ENCODE measurements at places on chromosomes 7 and 10.

DNA sequence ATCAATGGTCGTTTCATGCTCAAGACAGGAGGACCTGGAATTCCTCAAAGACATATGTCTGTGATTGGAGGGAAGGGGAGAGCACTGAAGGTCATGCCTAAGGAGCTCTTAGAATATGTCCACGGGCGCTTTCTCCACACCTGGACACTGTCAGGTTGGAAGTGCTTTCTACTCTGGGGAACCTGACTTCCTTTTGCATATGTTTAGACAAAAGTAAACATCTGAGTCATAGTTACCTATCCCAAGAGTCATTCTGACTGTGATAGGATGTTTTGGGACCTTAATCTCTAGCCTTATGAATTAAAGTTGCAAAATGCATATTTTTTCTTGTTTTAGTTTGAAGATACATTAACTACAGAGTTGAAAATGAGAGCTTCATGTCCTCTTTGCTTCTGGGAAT is 251.7 kb downstream of the KLF6 start:
- DNase-seq: no peak

GRCh38 chr7:129149511-129149910 is 5.0 kb downstream of the TSPAN33 start:
- no peak for DNase-seq

DNA sequence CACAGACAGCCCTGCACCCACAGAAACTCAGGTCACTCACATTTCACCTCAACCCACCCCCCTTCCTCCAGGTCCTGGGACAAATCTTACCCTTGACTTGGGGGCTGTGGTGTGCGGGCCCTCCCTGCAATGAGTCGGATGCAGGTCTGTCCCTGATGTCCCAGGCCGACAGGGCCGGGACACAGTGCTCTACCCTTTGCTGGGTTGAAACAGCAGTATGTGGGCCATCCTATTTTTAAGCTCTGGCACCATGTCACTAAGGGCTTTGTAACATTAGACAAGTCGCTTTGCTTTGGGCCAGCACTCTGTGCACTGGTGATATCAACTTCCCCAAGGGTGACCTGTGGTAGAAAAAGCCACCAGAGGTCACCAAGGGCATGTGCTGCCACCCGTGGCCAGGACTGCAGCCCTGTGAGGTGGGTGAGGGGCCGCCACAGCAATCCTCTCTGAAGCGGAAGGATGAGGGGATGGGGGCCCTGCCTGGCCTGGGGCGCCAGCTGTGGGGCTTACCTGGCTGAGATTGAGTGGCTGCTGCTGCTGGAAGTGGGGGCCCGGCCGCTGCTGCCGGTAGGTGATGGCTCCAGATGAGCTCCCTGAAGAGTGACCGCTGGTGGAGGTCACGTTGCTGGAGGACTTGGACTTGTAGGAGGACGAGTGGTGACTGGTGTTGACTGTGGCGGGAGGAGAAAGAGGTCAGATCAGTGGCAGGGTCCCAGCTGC is 51.3 kb downstream of the CLEC2L start:
- no peak for DNase-seq

DNA sequence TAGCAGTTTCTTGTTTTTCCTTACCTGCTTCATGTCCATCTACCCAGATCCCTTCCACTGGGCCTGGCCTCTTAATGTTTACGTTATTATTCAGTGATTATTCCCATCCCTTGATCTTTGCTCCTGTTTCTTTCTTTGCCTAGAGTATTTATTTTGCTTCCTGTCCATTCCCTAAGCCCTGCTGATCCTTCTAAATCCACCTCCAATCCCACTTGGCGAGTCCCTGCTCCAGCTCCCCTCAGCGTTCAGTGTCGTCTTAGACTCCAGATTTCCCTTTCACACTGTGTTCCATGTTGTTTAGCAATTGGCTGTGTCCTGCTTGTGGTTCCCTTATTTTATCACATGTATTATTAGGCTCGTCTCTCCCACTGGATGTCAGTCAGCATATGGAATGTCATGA is 7.3 kb downstream of the PPP2R2D start:
- no peak for DNase-seq

DNA sequence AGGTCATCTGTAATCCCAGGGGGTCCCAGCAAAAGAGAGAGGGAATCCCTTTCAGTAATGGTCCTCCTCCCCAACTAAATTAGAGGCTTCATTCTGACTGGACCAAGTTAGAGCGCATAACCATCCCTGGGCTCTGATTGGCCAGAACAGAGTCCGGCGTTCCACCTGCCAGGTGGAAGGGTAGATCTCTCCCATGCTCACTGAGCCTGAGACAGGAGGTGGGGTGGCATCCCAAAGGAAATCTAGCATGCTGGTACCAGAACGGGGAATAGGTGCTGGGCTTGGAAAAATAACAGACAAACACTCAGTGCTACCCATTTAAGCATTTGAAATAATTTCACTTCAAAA is 21.0 kb upstream of the TSPAN33 start:
- DNase-seq: no peak

DNA sequence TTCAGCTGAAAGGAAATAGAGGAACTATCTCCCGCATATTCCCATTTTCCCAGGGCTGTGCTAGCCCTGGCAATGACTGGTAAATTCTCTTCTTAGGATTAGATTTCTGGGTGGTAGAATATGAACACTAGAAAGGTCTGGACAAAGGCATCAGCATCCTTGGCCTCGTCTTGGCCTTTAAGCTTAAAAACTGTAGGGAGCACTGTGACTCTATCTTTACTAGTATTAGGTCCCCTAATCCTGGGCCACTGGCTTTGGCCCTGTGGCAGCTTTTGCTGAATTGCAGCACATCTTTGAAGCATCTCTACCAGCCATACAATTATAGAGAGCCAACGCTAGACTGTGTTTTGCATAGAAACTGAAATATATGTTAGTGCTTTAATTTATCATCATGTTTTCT is 41.5 kb upstream of the EBLN1 start:
- no peak for DNase-seq

- peak; percentile 56 for DNase-seq
These were observed 111.3 kb upstream of the CARD11 start for GRCh38 chr7:3154881-3155494.

DNA sequence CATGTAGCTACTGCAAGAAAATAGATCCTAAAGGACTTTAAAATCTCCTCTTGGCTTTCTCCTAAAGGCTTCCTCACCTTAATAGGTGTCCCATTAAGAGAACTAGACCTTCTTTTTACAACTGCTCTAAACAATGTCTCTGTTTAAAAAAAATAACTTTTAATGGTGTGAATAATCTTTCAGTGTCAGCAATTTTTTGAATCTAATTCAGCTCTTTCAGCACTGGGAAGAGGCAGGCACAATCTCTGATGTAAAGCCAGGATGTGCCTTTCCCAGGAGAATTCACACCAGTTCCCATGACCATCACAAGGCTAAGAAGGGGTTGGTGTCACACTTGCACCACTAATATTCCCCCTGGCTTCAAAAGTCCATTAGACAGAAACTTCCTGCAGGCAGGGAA is 254.6 kb downstream of the XPNPEP1 start:
- no peak for DNase-seq

- DNase-seq: no peak
These were observed 48.2 kb upstream of the LAMB4 start for GRCh38 chr7:108178398-108178797.

DNA sequence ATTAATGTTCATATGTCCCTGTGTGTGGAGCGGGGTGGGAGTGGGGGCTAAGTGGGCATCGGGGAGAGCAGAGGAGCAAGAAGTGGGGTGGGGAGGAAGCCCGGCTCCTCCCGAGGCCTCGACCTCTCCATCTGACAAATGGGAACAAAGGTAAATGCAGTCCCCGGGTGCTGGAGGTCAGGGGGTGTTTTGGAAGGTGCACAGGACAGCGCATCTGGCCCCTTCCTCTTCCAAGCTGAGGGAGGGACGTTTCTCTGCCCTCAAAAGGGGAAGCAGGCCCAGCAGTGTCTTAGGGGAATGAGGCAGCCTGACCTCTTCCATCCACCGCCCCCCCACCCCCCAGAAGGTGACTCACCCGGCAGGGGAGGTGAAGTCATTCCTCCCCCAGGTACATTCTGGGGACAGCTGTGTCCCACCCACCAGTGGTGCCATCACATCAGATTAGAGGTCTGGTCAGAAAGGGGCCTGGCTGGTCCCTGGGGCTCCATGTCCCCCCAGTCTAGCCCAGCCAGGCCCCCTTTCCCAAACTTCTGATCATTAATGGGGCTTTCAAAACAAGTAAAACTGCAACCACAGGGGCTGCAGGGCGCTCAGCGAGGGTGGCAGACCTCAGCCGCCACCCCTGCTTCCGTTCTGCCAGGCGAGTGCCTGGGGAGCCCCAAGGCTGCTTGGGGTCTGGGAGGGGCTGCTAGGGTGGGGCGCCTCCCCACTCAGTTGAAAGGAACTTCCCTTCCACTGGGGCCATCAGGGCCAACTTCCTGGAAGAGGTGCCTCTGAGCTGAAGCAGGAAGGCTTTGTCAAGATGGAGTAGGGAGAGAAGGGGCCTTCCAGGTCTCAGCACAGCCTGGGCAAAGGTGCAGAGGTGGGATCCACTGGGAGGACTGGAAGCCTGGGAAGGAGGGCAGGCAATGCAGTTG is 10.8 kb downstream of the LFNG start:
- DNase-seq: no peak

DNA sequence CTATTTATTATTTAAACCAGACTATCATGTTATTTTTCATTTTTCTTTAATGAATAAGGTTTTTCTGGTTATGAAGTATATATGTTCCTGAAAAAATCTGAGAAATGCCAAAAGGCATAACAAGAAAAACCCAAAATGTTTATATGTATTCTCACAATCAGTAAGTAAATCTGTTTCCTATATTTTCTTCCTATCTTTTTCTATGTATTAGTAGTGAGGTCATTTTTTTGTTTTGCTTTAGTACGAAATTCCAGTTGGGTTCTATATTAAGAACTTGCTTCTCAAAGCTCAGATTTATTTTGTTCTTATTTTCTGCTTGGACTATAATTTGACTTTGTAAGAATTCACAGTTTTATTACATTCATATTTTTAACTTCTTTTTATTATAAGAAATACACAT is 287.5 kb upstream of the NFE2L3 start:
- DNase-seq: no peak

GRCh38 chr10:79399223-79399831 is 46.1 kb downstream of the ZCCHC24 start:
- peak; percentile 94 for DNase-seq

DNA sequence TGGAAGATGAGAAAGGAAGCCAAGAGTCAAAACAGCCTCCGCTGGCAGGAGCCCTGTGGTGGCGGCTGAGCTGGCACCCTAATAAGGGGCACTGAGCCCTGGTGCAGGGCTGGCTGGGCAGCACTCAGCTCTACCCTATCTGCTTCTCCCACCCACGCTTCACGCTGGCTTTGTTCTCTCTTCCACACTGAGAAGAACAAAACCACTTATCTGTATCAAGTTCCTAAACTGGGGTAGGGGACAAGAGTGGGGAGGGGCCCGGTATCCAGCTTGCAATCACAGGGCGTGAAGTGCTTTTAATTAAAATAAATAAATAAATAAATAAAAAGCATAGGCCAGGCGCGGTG is 52.1 kb downstream of the FAM53B start:
- no peak for DNase-seq

DNA sequence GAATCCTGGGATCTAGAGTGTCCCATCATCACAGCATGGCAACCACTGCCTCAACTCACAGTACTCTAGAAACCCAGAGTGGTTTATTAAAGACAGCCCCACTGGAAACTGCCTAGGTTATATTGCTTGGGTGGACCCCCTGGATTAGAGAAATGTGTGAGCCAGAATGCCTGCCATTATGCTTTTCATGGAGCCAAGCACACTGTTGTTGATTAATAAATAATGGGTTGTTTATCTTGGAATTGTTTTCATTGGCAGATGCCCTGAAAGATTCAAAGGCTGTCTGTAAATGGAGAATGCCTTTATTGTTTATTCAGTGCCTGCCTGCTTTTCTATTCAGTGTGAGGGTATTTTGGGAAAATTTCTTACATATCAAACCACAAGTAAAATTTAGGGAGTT is 52.1 kb downstream of the GNAI1 start:
- DNase-seq: no peak

DNA sequence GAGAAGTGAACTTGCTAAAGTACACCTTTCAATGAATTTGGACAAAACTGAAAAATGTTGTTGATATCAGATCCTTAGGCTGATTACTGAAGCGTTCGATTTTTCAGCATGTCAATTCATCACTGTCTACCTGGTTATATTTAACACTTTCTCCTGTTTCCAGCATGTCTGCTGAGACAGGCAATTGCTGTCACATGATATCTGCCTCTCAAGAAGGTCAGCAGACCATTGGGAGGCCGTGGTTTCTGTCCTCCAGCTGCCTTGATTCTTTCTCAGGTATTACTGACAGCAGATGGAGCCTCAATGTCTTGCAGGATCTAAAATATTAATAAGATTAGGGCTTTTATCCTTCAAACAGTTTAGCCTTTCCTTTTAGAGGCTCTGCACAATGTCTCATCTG is 127.5 kb downstream of the SNX10 start:
- no peak for DNase-seq

DNA sequence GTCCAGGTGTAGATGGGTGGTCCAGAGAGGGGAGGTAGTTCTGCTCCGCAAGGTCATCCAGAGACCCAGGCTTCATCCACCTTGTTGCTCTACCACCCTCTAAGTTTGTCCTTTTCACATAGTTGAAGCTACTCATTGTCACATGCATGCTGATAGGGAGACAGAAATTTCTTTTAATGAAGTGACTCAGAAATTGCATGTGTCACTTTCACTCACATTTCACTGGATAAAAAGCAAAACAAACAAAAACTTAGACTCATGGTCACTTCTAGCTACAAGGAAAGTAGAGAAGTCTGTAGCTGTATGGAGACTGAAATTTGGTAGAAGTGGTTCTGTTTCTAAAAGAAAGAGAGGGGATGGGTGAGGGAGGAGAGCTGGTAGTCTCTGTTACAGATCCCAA is 161.9 kb downstream of the SORCS3 start:
- DNase-seq: no peak

DNA sequence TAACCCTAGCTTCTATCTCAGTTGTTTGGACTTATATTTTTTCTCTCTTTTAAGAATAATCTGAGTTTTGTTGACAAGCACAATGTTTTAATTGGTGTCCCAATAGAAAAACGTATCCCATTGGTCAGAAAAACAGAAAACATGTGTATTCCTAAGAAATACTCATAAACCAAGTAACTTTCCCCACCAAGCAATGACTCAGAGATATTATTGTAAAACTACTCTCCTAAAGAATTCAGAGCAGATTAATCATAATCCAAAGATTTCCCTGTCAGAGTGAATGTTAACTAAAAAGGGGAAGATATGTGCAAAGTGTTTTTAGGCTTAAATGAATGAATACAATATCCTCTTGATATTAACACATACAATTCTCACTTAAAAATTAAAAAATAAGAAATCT is 29.4 kb upstream of the MBL2 start:
- DNase-seq: peak; percentile 4
